ENCODE measurements at places on chromosomes 7 and 10.

DNA sequence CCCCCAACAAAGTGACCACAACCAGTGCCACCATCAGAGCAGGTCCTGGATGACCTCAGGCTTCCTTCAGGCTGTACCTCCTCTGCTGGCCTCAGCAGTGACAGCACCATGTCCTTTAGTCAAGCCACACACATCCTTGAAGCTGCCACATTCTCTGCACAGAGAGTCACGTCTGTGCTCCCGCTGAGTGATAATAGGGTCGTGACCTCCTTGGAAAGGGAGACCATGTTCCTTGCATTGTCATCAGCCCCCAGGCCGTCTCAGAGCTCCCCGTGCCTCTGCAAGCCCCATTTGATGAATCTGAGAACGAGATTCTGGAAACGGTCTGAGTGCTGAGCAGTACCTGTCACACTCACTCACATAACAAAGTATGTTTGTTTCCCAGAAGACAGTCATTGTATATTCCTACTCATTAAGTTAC is 106.5 kb upstream of the PRR15 start:
- no peak for DNase-seq

DNA sequence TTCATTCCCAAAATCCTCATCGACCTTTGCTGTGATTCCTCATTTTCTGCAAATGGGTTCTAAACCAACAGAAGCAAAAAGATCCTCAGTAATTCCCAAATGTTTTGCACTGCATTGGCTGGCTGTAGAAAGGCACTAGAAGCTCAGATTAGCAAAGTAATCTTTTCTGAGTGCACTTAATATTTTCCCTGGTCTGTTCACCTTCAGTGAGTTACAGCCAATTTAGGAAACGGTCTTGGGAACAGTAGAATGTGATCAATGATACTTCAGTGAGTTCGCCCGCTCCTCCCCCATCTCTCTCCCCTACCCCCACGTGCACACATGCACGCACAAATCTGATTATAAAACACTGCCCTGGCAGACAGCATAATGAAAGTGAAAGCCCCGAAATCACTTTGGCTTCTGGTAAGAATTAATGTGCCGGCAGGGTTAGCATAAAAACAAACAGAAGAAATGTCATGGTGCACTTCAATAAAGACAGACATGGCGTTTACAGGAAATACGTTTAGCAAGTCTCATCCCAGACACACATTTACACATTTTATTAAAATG is 201.3 kb upstream of the CDCA7L start:
- no peak for DNase-seq

GRCh38 chr7:44280993-44281721 is 44.2 kb downstream of the CAMK2B start:
- DNase-seq, result peak; percentile 83

GRCh38 chr7:139915864-139916716 is 87.0 kb downstream of the TBXAS1 start:
- peak; percentile 83 for DNase-seq

DNA sequence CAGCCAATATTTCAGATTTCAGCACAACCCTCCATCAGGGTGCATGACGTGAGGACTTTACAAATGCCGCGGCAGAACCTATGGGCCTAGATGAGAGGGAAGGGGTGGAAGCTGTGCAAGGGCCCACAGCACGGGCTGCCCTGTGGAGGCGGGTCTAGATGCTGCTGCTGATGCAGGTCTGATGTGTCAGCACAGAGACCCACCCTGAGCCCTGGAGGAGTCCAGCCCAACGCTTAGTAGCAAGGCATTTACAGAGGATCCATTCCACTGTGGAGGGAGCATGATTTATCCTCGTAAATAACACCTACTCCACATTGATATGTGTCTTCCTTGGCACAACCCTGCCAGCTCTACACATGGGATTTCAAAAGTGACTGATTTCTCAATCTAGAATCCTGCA is 48.5 kb downstream of the MYL10 start:
- no peak for DNase-seq

DNA sequence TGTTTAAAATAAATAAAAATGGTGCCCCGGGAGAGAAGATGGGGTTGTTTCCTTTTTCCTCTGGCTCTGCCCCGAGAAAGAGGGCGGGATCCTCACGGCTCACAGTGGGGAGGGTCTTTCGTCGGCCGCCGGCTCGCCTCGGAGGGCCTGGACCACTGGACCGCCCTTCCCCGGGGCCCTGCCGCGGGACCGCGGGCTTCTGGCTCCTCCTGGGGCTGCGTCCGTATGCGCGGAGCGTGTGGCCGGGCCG is 3.5 kb upstream of the IGF2BP3 start:
- no peak for DNase-seq

- no peak for DNase-seq
Observed at GRCh38 chr7:4815609-4816418, 40.4 kb downstream of the AP5Z1 start.

DNA sequence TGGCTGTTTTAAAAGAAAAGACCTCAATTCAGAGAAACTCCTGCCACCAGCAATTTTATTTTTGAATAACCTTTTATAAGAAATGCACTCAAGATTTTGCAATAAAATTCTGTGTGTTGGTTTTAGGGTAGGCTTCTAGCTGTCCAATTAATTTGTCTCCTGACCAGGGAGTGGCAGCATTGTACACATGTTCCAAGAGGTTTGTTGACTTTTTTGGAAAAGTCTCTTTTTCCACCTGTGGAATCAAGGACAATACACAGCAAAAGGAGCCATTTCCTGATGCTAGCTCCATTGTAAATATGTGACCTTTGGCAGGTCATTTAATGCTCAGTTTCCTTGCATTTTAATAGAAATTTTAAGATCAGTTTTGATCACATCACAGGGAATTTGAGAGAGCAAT is 1.8 kb downstream of the GIMAP5 start:
- DNase-seq, result no peak

DNA sequence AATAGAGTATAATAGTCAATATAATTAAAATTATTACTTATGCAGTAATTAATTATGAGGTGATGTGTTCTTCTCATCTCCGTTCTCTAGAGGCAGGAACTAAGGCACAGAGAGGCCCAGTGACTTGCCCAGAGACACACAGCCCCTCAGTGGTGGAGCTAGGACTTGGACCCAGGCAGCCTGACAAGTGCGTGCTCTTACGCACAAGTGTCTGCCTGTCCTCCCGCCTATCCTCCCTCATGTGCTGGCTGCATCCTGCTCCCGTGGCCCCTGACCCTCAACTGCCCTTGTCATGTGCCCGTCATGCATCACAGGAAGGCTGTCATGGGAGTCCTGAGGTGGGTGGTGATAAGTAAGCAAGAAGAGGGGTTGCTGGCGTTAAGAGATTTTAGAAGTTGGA is 14.3 kb downstream of the IL2RA start:
- DNase-seq, result peak; percentile 46
